Activated CD8-positive, alpha-beta memory T cell treated with anti-CD3 and anti-CD28 coated beads for 1 hour (primary cell): ENCODE measurements at places on chromosomes 5 and 9.

GRCh38 chr5:501105-501830 is 23.0 kb downstream of the SLC9A3 start:
- DNase-seq: no peak

GRCh38 chr5:150295172-150295634 is 5.6 kb upstream of the CAMK2A start:
- no peak for DNase-seq

GRCh38 chr9:110089681-110090370 is 118.1 kb downstream of the C9orf152 start:
- no peak for DNase-seq

- DNase-seq: no peak
Observed at GRCh38 chr5:285991-286557, 14.6 kb downstream of the PDCD6 start.

GRCh38 chr5:52751137-52751536 is 36.6 kb upstream of the ITGA1 start:
- no peak for DNase-seq

- no peak for DNase-seq
Observed at GRCh38 chr9:131976157-131977108, 103.2 kb downstream of the MED27 start.

DNA sequence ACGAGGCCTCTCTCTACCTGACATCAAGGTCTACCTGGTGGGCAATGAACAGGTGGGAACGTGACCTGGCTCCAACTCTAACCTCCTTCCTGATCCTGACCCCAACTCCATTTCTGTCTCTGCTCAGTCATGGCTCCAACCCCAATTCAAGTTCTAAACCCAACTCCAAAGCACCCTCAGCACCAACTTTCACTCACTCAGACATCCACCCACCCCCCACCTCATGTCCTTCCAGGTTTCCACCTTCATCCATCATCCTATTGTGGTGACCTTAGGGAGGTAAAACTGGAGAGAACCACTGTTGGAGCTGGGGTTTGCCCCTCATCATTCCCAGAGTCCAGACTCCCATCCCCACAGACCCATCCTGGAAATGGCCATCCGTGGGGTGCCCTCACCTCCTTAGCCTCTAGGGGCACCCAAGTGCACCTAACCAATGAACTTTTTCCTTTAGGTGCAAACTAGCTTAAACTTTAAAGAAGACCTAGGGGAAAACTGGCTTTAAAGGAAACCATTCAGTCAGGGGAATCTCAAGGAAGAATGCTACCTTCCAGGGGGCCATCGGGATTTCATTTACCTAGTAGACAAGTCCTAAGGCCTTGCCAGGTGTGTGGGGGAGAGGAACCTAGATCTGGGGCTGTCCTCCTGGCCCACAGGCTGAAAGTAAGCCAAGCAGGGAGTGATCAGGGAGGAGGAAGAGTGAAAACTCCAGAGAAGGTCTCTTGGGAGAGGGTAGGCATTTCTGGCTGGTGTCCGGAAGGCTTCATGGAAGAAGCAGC is 11.3 kb downstream of the RGS14 start:
- no peak for DNase-seq

GRCh38 chr5:153206361-153206760 is 284.1 kb upstream of the GRIA1 start:
- no peak for DNase-seq

DNA sequence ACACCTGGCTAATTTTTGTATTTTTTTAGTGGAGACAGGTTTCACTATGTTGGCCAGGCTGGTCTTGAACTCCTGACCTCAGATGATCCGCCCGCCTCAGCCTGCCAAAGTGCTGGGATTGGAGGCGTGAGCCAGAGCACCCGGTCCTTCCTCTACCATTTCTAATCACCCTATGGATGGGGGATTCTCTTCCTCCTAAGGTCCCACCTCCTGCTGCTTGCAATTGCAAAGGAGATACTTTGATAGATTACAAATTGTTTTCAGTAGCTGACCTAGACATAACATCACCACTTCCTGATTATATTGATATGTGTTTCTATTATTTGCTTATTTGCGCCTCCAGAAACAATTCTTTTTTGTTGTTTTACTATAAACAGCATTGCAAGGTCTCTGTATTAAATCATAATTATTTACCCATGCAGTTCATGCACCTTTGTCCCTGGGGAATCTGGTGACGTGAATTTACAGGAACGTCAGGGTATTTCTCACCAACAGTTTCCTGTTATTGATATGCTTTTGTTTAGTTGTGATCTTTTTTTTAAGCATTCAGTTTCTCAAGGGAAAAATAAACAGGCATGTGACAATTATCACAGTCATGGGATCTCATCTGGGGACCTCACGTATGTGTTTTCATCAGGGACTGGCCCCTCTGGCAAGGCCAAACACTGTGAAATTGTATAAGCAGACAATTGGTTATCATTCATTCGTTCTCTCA is 43.2 kb downstream of the ESM1 start:
- DNase-seq: no peak
